ENCODE measurements at places on chromosomes 12 and 14.

GRCh38 chr12:51218607-51219161 is 822 bp upstream of the POU6F1 start:
- DNase-seq: no peak

GRCh38 chr14:103546652-103547454 is 15.6 kb downstream of the BAG5 start:
- peak; percentile 58 for DNase-seq

DNA sequence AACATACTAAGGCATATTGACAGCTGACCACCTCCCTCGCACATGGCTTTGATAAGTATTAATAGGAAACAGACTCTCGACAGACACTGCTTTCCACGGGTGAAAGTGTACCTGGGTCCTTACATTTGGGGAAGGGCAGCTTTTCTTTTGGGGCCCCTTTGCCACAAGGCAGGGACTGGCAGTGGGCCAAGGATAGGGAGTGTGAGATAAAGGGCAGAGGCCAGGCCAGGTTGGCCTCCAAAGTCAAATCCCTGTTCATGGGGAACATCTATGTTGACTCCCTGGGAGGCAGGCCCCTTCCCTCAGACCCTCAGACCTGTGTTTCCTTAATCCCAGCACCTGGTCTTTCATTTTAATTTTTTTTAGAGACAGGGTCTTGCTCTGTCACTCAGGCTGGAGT is 19.4 kb upstream of the FBXO21 start:
- no peak for DNase-seq

DNA sequence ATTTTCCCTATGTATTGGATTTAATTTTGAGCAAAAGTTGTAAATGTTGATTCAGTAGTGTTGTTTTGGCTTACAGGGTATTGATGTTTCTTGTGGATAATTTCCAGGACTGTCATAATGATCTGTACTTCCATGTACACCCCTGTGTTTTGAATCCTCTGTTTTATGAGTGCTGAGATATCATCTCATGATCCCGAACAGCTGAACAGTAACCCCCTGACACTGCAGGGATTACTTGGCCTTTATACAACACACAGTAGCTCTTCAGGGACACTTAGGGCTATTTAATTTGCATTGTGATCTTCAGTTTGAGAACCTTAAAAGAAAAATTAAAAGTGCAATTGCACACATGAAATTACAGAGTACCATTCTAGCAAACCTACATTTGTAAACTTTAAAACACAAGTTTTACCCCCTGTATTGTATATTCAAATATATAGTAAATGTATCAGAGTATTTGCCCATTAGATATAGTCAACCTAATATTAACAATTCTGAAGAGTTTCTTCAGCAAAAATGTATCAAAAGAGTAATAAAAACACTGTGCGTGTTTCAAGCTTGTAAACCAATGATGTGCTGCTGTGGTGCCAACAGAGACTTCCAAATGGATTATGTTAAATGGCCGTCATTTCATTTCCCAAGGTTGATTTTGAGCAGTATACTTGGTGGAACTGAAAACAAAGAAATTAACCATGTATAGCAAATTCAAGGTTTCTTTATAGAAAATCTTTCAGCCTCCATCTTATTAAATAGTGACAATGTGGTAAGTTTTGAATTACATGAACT is 27.9 kb upstream of the MYF6 start:
- no peak for DNase-seq

GRCh38 chr12:76065917-76066316 is 18.6 kb downstream of the NAP1L1 start:
- DNase-seq: no peak
